Kasumi-1 (cell line): ENCODE measurements at places on chromosomes 2 and 18.

GRCh38 chr18:79642626-79643025 lies 37.0 kb upstream of the CTDP1 start:
- no peak for DNase-seq

DNA sequence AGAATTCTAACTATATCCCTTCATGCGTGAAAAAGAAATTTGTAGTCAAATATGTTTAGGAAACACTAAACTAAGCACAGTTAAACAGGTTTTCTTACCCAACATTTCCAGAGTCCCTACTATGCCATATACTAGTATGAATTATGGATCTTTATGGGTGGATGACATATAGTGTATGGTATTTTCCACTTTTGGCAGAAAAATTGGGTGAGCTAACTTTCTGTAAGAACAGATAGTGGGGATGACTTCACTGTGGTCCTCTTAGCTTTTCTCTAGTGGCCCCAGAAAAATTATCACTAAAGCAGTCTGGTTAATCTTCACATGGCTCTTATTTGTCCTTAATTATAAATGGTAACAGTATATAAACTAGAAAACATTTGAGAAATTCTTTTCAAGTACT lies 240.0 kb upstream of the GULP1 start:
- DNase-seq: no peak

DNA sequence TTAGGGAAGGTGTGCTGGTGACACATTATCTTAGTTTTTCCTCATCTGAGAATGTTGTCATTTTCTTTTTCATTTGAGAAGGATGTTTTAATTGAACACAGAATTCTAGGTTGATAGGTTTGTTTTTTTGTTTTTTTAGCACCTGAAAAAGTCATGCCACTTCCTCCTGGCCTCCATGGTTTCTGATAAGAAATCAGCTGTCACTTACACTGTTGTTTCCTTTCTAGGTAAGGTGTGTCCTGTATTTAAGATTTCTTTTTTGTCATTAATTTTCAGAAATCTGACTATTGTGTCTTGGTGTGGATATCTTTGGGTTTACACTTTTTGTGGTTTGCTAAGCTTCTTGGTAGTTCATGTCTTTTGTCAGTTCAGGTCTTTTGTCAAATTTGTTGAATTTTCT lies 99.3 kb downstream of the ROCK1 start:
- DNase-seq: no peak

DNA sequence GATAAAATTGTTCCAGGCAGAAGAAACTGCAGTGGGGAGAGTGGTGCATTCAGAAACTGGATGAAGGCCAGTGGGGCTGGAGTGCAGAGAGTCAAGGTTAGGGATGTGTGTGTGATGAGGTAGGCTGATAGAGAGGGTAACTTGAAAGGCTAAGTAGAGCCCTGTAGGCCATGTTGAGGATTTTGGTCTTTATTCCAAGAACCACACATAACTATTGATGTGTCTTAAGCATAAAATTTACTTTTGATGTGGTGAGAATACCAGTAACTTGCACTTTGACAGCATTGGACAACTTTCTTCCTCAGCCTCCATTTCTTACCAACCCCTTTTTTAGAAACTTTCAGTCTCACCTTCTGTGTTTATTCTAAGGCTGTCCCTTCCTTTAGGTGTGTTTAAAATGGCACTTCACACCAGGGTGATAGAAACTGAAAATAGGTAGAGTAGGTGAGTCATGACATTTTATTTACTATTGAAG lies 22.6 kb downstream of the MTX2 start:
- no peak for DNase-seq

GRCh38 chr18:2909431-2910140 lies 62.8 kb downstream of the EMILIN2 start:
- DNase-seq: no peak

DNA sequence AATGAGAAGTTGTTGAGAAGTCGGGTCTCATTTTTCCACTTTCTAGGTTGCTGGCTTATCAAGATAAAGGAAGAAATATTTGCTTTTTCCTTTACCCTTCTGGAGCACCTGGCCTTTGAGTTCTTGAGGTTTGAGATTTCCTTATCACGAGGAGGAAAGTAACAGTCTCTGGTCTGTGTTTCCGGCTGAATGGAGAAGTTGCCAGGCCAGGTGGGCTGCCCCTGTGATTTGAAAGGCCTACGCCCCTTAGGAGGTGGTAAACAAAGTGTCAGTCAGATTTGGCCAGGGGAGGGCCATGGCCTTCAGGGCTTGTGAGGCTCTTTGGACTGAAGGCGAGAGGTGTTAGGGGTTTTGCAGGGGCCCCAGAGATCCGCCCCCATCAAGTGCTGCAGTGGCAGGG lies 156.7 kb upstream of the HAAO start:
- DNase-seq: peak; percentile 46

- no peak for DNase-seq
Measured at GRCh38 chr2:46270384-46270783, 26.8 kb upstream of the EPAS1 start.

DNA sequence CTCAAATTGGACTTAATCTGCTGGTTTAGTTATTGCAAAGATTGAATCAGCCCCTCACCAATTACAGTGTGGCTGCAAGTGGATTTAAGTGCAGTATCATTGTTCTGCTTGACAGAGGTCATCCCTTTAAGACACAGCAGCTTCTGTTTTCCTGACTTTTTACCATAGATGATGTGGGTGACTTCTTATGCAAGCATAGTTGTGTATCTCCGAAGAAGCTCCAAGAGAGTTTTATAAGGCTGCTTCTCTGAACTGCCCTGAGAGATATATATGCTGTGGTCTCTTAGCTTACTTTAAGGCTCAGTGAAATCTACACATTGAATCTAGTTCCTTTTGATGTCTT lies 3.5 kb downstream of the TRIB2 start:
- DNase-seq: peak; percentile 7

- DNase-seq: no peak
Measured at GRCh38 chr2:70981421-70981820, 3.0 kb downstream of the ANKRD53 start.

DNA sequence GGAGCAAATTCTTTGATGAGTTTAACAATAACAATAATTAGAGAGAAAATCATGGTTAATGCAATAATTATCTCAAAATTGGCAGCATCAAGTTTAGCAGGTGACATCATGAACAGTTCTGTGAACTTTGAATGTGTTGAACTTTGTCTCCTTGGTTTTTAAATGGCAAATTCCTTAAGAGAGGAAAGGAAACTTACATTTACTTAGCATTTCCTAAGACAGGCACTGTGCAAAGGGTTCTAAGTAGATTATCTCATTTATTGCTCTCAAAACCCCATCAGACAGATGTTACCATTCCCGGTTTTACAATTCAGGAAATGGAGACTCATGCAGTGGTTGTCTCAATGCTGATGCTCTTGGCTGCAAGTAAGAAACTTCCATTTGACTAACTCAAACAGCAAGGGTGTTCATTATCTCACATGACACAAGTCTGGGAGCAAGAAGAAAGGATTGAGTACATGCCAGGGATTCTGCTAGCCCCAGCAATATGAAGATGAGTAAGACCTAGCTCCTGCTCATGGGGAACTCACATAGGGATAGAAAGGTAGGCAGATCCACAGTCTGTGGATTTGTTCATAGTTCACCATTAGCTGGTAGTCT lies 81.3 kb upstream of the ITGA6 start:
- DNase-seq: no peak

- no peak for DNase-seq
Measured at GRCh38 chr2:59732871-59733566, 820.4 kb downstream of the BCL11A start.

DNA sequence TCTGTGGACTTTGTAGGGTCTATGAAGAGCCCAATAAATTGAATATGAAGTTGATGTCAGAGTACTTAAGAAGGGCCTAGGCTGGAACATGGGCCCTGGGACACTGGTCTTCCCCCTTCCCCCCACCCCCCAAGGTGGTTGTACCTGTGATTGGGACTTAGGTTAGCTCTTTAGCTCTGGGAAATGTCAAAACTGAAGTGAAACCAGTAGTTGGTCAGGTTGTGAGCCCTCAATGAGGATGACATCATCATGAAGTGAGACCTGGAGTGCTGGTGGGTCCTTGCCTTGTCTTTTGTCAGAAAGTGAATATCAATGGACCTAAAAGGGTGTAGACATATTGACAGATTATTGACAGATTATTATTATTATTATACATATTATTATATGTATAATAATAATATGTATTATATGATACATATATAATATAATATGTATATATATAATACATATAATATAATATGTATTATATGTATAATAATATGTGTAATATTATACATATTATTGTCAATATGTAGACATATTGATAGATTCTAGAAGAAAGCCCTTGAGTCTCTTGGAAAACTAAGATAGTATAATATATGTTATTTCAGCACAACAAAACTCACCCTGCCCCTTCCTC lies 5.4 kb downstream of the MARS2 start:
- DNase-seq: no peak

- no peak for DNase-seq
Measured at GRCh38 chr2:217065012-217065290, 205.1 kb upstream of the TNP1 start.

- DNase-seq: no peak
Measured at GRCh38 chr2:69676146-69676545, 32.6 kb upstream of the AAK1 start.

DNA sequence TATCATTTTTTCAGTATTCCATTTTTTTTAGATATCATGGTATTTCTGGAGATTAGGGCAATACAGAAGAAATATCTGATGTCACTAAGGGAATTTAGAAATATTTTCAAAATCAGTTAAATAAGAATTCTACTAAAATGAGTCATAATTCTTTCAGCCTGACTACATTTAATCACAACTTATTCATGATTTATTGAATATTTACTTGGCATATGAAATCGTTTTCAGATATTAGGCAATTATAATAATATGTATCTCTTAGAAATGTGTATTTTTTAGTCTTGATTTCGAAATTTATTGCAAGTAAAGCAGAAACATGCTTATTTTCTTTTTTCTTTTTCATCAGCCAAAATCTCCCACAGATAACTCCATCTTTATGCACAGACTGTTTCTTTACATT lies 142.2 kb downstream of the CCDC102B start:
- DNase-seq: no peak

DNA sequence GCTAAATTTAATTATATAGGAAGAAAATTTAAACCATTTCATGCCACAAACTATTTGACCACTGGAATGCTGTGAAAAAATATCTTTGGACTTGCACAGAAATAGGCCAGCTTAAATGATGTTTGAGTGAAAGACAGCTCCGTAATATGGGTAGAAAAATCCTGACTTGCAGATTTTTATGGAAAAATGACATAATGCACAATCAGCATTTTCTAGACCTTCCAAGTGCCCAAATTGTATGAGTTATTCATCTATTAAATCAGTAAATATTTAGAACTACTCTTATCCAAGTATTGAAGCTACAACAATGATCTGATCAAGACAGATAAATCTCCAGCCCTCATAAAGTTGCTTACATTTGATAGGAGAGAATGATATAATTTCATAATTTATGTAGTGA lies 691.1 kb upstream of the DDX18 start:
- no peak for DNase-seq

GRCh38 chr18:52288403-52289004 lies 51.5 kb upstream of the DCC start:
- peak; percentile 3 for DNase-seq

- no peak for DNase-seq
Measured at GRCh38 chr18:80167931-80168330, 58.9 kb downstream of the ADNP2 start.

- no peak for DNase-seq
Measured at GRCh38 chr2:157046396-157046795, 211.1 kb upstream of the GALNT5 start.

- DNase-seq: peak; percentile 80
Measured at GRCh38 chr2:65666156-65666725, 233.8 kb upstream of the SPRED2 start.

- DNase-seq: no peak
Measured at GRCh38 chr2:73239776-73240175, 5.7 kb downstream of the CCT7 start.

DNA sequence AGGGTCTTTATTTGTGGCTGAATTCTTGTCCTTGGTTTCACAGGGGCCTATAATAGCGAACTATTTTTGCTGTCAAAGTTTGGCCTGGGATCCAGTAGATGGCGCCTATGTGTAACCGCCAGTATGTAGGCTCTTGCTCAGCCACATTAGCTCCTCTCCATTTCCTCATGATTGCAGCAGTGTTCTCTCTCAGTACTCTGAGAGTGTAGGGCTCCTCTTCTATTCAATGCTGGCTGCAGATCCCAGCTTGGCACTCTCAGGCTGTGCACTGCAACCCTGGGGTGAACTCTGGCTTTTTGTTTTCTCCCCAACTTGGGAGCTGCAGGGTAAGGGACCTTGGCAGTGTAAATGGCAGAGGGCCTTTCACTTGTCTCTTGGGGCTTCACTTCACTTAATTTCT lies 344.6 kb upstream of the CHAC2 start:
- peak; percentile 55 for DNase-seq

DNA sequence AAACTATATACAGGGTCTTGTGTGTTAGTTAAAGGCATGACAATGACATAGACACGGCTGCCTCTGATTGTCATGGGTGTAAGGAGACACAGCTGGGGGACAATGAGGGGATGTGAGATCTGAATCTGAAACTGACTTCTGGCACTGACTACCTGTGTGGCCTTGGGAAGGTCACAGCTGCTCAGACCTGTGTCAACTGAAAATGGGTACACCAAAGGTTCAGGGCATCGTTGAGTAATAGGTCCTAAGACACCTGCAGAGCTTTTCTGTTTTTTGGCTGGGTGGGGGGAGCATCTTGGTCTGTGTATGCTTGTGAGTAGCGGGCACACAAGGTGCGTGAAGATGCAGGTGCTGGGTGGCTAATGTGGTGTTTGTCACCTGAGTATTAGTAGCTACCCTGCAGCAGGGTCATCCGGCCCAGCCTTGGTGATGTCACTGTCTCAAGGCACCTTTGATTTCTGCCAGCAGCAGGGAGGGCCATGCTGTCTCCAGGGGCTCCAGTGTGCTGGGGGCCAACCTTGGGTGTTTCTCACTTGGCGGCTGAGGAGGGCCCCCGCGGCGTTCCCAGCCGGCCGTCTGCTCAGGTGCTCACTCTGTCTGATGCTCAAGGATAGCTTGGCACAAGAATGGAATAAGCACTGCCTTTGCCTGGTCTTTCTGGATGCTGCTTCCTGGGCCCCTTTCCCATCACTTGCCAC lies 53.1 kb upstream of the HS6ST1 start:
- no peak for DNase-seq

DNA sequence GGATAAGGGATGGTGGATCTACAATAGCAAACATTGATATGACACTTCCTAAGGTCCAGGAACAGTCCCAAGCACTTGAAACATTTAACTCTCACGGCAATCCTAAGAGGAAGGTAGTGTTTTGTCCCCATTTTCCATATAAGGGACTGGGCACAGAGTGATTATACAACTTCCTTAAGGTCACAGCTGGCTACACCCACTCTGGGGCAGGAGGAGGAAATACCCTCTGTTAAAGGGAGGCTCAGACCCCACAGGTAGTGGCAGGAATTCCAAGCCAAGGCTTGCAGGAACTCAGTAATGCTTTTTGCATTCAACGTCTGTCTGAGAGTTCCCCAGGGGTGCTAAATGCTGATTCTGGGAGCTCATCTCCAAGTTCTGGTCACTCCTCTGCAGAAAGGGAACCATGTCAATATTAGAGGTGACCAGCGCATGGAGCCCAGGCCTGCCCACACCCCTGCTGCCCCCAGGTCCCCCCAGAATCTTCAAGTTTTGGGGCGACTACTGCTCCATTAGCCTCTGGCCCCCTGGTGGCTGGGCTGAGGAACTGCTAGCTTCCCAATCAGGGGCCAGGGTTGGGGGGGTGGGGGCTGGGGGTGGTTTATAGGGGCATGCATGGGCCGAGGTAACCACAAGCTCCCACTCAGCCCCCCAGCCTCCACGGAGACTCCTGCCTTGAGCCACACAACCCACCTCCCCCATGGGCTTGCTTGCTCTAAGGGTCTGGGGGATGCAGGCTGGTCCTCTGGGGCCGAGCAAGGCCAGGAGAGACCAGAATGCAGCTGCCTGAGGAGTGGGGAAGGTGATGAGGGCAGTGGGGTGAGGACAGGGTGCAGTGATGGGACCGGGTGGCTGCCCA lies 11.1 kb downstream of the OBSL1 start:
- no peak for DNase-seq
